Activated T-helper 1 cell treated with anti-CD3 and anti-CD28 coated beads, Interleukin-2, amount 50 U/mL, for 16 hours (primary cell): ENCODE measurements at places on chromosomes 6 and 20.

DNA sequence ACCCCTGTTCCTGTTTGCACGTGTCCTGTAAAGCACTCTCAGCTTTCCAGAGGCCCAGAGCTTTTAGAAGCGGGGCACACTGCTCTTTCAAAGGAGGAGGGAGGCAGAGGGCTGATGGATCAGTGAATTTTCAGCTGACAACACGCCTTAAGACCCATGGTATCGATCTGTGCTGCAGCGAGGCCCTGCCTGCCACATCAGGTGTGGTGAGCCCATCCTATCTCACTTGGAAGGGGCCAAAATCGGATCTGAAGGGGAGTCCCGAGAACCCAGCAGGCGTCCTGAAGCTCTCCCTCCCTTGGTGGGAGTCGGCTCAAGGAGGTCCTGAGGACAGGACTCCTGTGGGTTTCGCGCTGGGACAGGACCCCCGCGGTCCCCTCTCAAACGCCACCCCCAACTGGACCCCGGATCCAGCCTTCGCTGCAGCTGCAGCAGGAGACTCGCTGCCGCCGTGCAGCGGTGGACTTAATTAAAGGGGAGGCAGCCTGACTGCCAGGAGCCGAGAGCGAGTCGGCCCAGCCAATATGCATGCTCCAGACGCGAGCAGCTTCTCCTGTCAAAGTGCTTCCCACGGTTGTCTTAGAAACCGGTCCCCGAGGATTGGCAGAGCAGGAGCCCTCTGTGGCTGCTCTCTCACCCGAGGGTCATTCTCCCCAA, 580.0 kb upstream of the ZNF337 start:
- no peak for DNase-seq

GRCh38 chr6:48597951-48598350, 487.0 kb upstream of the PTCHD4 start:
- DNase-seq, result no peak

GRCh38 chr20:25276533-25277050, 28.7 kb downstream of the PYGB start:
- peak; percentile 0 for DNase-seq

DNA sequence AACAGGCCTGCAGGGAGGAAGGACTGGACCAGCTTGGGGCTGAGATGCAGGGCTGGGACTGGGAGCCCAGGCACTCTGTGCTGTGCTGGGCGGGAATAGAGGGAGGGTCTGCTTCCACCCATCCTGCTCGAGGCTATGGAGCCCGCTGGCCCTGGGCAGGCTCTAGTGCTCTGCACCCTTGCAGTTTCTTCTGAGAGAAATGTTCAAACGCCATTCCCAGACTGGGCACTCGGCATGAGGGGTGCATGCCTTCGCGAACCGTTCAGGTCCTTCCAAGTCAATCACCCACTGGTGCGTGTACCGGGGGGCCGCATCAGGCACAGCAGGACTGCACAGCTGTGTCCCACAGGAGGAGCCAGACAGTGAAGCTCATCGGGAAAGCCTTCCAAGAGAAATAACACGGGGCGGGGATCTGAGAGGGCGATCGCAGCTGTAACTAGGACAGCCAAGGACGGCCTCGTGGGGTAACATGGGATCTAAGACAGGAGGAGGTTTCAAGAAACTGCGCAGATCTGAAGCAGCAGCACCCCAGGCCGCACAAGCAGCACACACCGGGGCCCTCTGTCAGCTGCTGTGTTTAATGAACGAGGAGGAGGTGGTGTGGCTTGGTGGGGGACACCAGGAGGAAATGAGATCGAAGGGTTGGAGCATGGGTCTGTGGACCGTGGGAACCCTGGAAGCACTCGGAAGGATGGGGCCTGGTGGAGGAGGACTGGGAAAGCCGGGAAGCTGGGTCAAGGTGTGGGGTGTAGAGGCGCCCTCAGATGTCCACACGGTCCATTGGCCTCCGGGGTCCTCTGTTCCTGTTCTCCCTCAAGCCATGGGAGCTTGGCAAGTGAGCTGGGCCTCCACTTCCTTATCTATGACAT, 26.1 kb upstream of the PYGB start:
- no peak for DNase-seq

- DNase-seq, result no peak
Observed at GRCh38 chr20:32158943-32159660, 48.4 kb downstream of the PLAGL2 start.

GRCh38 chr6:25553502-25553901, 98.5 kb upstream of the SCGN start:
- DNase-seq, result no peak

GRCh38 chr6:54970337-54970736, 123.8 kb downstream of the FAM83B start:
- DNase-seq, result no peak

- no peak for DNase-seq
Observed at GRCh38 chr6:42292004-42292740, 74.5 kb upstream of the MRPS10 start.

GRCh38 chr6:73079611-73079955, 145.7 kb downstream of the KHDC1L start:
- no peak for DNase-seq

GRCh38 chr6:82246802-82247504, 591 bp downstream of the IBTK start:
- no peak for DNase-seq

- no peak for DNase-seq
Observed at GRCh38 chr6:106359959-106360409, 533 bp upstream of the CRYBG1 start.

DNA sequence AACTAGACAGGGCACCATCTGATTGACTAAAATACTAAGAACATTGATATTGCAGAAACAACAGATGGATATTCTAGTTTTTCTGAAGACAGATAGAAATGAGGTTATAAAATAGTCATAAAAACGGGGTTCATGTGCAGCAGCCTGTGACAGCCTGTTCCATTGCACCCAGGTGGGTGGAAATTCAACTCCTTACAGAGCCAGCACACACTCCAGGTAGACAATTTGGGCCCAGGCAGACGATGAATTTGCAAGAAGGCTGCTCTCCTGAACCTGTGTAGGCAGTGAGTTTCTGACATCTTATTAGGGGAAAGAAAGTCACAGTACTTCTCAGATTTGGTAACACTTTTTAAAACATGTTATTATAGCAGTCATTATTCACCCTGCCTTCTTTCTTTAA, 414.1 kb downstream of the PHF3 start:
- DNase-seq, result no peak

DNA sequence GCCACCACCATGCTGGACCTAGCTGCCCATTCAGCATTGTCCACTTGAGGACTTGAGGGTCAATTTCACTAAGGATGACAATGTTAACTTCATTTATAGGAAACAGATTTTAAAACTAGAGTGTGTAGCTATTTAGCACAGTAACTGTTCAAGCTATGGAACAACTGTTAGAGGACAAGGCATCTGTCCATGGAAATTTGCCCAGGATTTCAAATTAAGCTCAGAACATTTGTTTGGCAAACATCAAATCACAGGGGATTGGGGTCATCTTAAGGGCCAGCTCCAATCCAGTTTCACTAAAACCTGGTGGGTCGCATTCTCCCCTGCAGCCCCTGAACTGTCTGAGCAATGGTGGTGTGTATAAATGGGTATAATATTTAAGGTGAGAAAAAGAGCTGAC, 35.1 kb downstream of the PM20D2 start:
- no peak for DNase-seq

- no peak for DNase-seq
Observed at GRCh38 chr20:35854713-35855348, 83.0 kb downstream of the PHF20 start.

- no peak for DNase-seq
Observed at GRCh38 chr6:68575765-68576439, 59.2 kb upstream of the ADGRB3 start.

GRCh38 chr20:50223039-50224005, 32.7 kb downstream of the CEBPB start:
- no peak for DNase-seq

- no peak for DNase-seq
Observed at GRCh38 chr6:134626086-134626485, 308.2 kb upstream of the SGK1 start.

DNA sequence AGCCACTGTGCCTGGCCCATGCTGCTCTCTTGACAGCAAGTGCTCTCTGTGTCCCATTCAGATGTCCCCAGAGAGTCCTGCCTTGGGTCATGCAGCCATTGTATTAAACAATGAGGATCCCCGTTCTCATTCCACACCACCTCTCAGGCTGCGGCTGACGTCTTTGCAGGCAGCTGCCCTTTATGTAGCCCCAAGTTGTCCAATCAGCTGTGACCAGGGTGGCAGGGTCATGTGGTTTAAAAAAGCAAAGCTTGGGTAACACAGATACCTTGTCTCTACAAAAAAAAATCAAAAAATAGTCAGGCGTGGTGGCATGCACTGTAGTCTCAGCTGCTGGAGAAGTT, 13.2 kb downstream of the GCNT2 start:
- no peak for DNase-seq

DNA sequence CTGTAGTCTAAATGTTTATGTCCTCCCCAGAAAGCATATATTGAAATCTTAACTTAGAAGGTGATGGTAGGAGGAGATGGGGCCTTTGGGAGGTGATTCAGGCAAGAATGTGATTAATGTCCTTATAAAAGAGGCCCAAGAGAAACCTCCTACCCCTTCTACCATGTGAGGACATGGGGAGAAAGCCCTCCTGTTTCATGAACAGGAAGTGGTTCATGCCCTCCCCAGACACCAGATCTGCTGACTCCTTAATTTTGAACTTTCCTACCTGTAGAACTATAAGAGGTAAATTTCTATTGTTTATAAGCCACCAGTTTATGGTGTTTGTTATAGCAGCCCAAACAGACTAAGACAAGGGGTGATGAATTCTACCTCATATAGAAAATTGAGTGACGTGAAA, 8.7 kb upstream of the ECT2L start:
- DNase-seq, result no peak

DNA sequence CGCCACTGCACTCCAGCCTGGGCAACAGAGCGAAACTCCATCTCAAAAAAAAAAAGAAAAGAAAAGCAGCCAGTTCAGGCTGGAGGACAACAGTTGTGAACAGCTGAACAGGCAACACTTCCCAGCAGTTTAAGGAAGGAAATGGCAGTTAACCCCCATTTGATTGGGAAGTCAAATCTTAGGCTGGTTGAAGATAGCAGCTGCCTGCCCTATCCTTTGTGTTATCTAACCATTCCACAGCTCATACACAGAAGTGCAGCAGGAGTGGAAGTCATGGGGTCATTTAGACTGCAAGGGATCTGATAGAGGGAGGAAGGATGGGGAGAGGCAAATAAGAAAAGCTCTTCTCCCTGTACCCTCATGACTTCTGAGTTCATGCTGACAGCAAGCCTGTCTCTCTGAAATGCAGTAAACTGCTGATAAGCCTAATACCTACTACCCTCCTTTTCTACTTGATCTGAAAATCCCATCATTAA, 35.3 kb downstream of the KCTD20 start:
- no peak for DNase-seq

- DNase-seq, result no peak
Observed at GRCh38 chr6:100257793-100258395, 206.8 kb downstream of the SIM1 start.

GRCh38 chr6:98287876-98288275, 546.5 kb upstream of the POU3F2 start:
- DNase-seq, result no peak

DNA sequence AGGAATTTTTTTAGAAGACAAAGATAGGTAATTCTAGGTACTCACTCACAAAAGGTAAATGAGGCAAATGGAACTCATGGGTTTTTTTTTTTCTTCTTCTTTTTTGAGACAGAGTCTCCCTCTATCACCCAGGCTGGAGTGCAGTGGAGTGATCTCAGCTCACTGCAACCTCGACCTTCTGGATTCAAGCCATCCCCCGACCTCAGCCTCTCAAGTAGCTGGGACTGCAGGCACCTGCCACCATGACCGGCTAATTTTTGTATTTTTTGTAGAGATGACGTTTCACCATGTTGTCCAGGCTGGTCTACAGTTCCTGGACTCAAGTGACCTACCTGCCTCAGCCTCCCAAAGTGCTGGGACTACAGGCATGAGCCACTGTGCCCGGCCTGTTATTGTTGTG, 126.1 kb downstream of the LRRC1 start:
- no peak for DNase-seq

DNA sequence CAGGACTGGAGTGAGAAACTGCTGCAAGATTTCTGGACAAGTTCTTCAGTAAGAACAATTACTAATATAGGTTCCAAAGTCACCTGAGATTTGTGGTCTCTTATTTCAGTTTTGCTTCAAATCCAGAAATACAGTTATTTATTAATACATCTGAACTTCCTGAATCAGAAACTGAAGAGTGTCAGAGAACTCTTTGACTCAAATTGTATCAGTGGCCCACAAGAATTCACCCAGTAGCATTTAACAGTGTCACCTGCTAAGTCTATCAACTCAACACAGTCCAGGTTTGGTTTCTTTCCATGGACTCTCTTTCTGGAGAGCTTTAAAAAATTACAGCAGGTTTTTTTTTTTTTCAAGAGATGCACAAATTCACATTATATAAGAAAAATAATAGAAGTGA, 18.8 kb upstream of the NHSL1 start:
- no peak for DNase-seq

DNA sequence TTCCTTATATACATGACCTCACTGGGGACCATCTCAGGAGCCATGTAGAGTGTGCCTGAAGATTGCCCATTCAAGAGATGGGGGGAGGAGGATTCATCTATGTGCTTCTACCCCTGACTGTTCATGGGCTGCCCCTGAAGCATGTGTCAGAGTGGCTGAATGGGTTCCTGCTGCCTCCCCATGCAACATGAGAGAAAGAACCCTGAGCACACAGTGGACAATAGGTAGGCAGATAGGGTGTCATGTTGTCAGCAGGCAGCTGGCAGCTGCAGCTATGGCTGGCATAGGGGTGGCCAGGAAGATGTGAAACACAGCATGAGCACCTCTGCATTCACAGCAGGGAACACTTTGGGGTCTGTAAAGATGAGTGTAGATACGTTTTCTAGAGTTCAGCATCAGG, 208.4 kb upstream of the CNR1 start:
- DNase-seq, result no peak

GRCh38 chr6:129209355-129209754, 326.4 kb downstream of the LAMA2 start:
- DNase-seq, result no peak

DNA sequence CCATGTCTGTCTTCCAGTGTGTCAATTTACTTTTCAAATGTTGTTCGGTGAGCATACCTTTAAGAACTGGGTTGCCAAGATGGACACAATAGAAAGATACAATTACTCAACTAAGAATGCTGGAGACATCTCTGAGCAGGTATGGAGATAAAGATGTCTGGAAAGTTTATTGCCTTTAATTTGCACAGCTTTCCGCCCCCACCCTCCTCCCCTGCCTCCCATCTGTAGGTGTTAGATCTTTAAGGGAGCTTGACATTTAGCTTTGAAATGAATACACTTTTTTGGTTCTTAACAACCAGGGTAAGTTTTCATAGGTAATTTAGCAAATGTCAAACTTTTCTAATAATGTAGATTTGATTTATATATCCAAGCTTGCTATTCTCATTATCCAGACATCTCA, 104.4 kb downstream of the BTBD3 start:
- DNase-seq, result no peak

DNA sequence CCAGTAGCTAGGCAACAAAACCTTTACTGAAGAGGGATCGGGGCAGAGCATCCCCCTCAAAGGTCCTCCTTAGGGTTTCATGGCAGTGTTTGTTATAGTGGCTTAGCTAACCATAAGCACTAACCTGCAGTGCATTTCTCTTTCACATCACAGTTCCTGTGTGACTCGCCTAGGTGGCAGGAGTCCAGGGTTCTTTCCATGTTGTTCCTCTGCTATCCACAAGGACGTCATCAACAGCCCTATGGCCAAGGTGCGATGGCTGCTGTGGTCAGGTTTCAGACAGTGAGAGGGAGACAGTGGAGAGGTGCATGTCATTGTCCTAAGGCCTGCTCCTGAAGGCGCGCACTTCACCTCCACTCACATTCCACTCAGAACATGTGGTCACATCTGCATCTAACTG, 38.8 kb upstream of the FOXA2 start:
- no peak for DNase-seq

GRCh38 chr20:60242836-60243505, 284.7 kb downstream of the CDH26 start:
- DNase-seq, result no peak
